ENCODE measurements at places on chromosomes 2 and 18.

- no peak for DNase-seq
These were observed 38.6 kb upstream of the ASAP2 start for GRCh38 chr2:9167718-9168657.

DNA sequence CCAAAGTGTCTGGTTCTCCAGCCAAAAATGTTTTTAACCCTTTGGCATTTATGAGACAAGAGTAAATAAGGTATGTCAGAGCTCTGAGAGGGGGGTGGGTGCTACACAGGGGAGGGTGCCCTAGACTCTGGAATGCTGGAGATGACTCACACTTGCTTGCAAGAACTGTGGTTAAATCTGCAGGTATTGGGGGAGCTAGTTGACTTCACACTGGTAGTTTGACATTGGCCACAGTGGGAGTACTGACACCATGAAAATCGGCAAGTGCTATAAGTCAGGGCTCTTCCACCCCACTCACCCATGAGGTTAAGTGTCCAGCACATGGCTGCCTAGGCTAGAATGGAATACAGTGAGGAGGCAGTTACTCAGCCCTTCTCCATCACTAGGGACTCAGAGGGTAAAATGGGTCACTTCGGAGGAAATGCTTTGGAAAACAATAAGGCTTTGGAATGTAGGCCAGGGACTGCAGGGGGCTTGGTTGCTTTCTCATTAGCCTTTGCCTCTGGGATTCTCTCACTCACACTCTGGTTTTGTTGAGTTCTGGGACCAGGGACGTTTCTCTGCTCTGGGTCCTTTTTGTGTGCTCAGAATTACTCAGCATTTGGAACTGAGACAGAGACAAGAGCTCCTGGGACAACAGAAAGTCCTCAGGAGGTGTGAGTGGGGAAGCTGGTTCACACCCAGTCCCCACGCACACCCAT lies 91.6 kb downstream of the ACKR3 start:
- no peak for DNase-seq

DNA sequence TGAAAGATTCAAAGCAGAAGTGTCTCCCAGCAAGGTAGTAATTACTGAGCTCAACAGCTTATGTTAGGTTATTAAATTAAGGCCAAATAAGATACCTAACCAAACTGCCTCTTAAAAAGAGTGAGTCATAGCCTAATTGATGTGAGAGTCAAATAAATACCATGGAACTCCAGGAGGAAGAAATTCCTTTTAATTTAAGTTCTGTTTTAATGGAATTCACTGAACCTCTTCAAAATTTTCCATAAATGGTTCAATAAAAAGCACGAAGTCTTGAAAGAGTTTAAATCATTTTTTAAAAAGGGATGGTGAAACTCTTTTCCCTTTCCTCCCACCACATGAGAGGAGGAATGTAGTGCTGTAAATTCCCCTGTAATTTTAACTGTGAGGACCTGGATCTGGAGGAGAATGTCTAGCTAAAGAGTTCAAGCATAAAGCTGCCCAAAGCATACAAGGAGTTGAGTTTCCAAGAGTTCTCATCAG lies 180.8 kb upstream of the MMADHC start:
- no peak for DNase-seq

GRCh38 chr2:11031876-11032275 lies 120.1 kb downstream of the KCNF1 start:
- DNase-seq = no peak

GRCh38 chr2:157592948-157593347 lies 35.7 kb downstream of the ACVR1C start:
- DNase-seq = no peak

DNA sequence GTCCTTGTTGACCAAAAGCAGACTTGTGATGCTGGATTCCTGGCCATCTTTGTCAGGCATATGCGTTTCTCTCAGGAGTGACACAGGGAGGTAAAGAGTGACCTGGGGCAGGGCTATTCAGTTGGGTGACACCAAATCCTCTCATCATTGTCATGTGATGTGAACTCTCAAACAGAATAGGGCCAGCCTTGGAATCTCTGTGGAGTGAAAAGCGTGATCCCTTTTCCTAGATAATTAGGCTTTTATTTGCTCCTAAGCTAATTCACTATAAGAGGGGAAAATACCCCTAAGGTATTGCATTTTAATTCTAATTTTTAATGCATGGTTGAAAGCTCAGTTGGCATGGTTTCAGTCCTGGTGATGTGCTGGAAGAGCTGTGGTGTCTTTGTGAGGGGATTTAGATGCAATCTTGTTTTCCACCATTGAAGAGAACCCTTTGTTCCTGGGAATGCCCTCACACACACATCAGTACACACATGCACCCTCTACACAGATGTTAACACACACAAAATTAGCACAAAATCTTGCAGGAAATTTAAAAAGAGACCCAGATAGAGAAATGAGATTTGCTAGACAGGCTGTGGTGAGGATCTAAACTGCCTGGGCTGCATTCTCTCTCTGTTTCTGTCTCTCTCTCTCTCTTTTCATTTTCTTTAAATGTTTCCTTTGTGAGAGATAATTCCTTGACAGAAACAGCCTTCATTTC lies 349.9 kb downstream of the TSN start:
- no peak for DNase-seq

DNA sequence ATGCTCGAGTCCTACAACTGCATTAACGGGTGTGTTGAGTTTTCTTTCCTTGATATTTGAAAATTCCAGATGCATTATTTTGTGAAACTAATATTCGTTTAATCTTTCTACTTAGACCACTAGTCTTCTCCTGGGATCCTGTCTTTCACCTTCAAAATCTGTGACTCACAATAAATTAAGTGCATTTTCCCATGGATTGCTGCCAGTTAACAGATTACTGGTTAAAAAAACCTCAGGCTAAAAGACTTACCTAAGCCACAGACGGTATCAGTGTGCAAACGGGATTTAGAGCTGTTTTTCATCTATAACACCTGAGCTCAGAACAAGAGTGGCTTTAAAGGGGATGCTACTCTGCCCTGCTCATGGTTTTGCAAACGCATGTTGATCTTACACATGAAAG lies 10.2 kb downstream of the FECH start:
- DNase-seq = no peak

Data from nucleus accumbens (tissue), 56 donors.